ENCODE measurements at places on chromosomes 1 and 21.

GRCh38 chr1:110310300-110310699 lies 28.9 kb upstream of the RBM15 start:
- DNase-seq = no peak

DNA sequence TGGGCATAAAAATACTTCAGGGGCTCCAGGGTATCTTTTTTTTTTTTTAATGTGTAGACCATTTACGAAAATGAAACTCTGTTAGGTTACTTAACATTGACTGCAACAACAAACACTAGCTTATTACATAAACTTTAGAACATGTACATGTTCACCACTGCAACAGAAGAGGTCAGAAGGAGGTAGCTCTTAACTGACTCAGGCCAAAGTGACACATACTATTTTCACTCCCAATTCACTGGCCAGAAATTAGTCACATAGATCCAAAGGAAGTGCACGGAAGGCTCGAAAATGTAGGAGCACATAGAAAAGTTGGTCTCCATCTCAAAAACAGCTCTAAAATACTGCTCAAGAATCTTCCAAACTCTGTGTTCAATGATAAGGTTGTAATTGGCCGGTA lies 107.2 kb downstream of the AKT3 start:
- no peak for DNase-seq

- no peak for DNase-seq
These were observed 42.5 kb upstream of the POFUT2 start for GRCh38 chr21:45330075-45330781.

DNA sequence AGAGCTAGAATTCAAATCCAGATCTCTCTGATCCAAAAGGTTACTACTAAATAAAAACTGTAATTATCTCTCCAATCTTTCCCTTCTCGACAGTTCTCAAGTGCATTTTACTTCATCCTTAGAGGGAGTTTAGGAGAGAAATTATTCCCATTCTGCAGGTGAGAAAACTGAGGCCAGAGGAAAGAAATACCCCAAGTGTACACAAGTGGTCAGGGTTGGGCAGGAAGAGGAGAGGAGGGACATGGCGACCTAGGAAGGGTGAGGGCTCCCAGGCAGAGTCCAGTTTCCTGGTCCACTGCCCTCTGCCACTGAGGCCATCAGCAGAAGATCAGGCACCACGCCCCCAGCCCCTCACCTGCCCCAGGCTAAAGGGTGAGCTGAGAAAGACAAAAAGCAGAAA lies 127.1 kb upstream of the RUNX3 start:
- DNase-seq = no peak

Measured in activated naive CD8-positive, alpha-beta T cell treated with anti-CD3 and anti-CD28 coated beads, Interleukin-2, amount 50 U/mL, for 16 hours (primary cell).